ENCODE measurements at places on chromosomes 12 and 14.

DNA sequence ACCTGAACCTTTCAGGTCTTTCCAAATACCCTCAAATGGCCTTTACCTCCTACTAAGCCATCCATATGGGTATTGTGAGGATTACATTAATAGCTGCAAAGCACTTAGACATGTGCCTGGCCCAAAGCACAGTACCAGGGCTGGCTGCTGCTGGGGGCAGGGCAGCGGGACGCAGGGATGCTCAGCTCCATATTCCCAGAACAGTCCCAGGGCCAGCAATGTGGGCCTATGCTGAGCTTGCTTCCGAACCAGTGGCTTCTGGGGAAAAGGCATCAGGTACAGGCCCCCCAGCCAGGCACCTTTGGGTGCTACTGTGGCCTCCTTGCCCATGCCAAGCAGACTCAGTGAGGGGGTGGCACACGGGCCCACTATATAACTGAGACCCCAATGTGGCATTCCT is 10.4 kb downstream of the ACTN1 start:
- DNase-seq: no peak

DNA sequence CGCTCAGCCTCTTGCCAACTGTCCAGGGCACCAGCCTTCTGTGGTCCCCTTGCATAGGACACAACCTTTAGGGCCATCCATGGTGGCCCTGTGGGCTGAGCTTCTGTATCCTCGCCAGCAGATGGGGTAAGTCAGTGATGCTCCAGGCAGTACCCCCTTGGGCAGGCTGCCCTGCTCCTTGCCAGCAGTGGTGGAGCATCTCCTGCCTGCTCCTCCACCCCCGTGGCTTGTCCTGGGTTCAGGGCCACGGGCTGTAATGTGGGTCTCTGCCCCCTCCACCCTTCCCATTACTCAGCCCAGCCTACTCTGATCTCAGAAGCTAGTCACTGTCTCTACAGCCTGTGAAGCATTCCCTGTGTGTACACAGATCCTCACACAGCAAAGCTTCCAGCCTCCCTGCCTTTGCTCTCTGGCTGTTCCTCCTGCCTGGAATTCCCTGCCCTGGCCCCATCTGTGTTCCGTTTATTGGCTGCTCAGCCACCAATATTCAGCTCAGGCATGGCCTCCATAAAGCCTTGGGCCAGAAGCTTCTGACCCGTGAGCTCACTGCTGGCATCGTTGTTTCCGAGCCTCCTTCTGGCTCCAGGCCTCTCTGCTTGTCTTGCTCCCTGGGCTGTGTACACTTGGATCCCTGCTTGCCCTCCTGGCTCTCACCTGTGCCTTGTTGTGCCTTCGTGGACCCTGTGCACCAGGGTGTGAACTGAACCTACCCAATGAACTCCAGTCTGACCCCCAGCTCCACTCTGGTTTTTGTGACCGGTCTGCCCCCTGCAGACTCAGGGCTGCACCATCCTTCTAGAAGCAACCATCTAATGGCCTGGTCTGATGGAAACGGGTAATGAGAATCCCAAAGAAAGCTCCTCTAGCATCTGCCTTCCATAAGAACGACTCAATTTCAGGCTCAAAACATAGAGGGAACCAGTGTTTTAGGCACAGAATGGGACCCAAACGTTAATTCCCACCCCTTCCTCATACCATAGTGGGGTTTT is 177.0 kb upstream of the PRMT8 start:
- peak; percentile 56 for DNase-seq

DNA sequence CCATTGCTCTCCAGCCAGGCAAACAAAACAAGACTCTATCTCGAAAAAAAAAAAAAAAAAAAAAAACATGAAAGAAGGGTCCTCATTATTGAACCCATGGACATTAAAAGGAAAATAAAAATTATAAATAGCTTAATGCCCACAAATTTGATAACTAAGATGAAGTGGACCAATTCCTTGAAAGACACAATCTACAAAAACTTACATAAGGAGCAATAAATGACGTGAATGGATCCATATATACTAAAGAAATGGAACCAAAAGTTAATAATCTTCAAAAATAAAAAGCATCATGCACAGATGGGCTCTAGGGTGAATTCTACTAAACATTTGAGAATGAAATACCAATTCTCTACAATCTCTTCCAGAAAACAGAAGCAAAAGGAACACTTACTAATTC is 47.7 kb upstream of the AP4S1 start:
- no peak for DNase-seq

GRCh38 chr14:102659797-102660196 is 67.3 kb downstream of the RCOR1 start:
- no peak for DNase-seq

GRCh38 chr14:68922886-68923285 is 56.2 kb downstream of the ACTN1 start:
- no peak for DNase-seq
